Fibroblast of lung (primary cell): ENCODE measurements at places on chromosomes 2 and 18. TPM values are rescaled to one million over a fixed set of nuclear protein-coding genes. Genes with fewer than 3 reads are reported as not detected.

Gene LYG2
- total RNA-seq = not detected in 2 replicates

Gene ANKRD30BL
- not detected in 2 replicates for total RNA-seq

Gene AGAP1
- 7.7 and 10.6 TPM in 2 replicates for total RNA-seq

Gene CRYBA2
- not detected in 2 replicates for total RNA-seq

Gene CHRND
- total RNA-seq = not detected in 2 replicates

Gene HNMT
- 139 and 163 TPM in 2 replicates for total RNA-seq

Gene HOXD12
- total RNA-seq = not detected in 2 replicates

Gene GPR35
- 1.0 and 1.2 TPM in 2 replicates for total RNA-seq
